ENCODE measurements at places on chromosomes 7 and 10.

DNA sequence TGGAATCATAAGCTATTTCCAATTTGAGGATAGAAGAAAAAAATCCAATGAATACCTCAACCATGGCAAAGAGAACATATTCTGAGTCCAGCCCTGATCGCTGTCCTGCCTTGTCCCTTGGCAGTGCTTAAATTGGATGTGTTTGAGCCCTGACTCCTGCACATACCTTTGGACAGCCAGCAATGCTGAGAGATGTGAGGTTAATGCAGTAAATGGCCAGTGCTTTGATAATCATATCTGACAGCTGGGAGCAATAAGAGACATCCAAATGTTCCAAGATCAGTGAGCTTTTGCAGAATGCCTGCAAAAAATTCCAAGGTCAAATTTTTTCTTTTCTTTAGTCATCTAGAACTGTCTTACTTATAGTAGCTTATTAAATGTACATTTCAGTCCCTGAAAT, 80.1 kb upstream of the LRRC17 start:
- DNase-seq: no peak

DNA sequence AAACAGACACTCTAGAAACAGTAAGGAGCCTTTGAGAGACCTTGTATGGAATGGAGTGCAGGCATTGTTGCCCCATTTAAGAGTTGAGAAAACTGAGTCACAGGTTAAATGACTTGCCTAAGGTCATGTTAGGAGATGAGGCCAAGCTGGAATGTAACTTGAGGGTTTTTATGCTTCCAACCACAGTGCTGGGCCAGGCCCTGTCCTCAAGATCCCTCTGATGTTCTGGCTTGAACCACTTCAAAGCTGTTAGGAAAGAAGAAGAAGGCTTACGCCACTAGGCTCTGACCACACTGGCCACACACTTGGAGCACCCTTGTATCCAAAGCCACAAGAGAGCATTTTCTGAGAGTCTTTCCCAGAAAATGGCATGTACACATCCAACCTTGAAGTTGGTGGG, 42.7 kb downstream of the PLAU start:
- no peak for DNase-seq

DNA sequence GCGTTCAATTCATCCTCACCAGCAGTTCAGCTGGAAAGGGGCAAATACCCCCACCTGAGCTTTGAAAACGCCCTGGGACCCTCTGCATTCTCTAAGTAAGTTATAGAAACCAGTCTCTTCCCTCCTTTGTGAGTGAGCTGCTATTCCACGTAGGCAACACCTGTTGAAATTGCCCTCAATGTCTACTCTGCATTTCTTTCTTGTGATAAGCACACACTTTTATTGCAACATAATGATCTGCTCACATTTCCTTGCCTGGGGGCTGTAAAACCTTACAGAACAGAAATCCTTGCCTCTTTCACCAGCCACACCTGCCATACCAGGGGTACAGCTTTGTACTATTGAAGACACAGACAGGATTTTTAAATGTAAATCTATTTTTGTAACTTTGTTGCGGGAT, 155.8 kb upstream of the LANCL2 start:
- no peak for DNase-seq

- no peak for DNase-seq
Measured at GRCh38 chr10:12906051-12906541, 95.4 kb downstream of the CCDC3 start.

GRCh38 chr7:42236266-42236975, 588 bp downstream of the GLI3 start:
- DNase-seq: no peak

- no peak for DNase-seq
Measured at GRCh38 chr7:13282377-13282980, 595.0 kb downstream of the ARL4A start.

DNA sequence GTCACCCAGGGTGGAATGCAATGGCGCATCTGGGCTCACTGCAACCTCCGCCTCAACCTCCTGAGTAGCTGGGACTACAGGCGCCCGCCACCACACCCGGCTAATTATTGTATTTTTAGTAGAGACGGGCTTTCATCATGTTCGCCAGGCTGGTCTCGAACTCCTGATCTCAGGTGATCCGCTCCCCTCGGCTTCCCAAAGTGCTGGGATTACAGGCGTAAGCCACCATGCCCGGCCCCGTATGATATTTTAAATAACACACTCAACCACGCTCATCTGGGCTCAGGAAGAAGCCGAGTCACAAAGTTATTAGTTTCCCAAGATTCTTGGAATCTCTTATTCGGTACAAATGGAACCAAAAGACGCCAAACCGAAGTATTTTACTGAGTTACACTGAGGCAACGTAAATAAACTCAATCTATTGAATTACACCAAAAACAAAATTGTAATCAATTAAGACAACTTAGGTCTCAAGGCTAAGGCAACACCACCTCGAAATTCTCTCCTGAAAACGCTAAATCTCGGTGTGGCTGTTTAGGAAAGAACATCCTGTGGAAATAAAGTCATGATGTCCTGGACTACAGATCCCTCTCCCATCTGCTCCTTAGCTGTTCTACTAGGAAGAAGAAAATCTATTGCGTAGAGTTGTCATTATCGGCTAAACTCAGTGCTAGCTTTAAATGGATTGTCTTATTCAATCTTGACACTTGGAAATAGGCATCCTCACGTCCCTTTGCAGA, 910 bp downstream of the ARHGAP19 start:
- DNase-seq: no peak
